Activated T-cell treated with anti-CD3 and anti-CD28 coated beads, Interleukin-2, amount 50 U/mL, for 72 hours (primary cell): ENCODE measurements at places on chromosomes 6 and 20.

- no peak for DNase-seq
These were observed 412.5 kb downstream of the GJA1 start for GRCh38 chr6:121847806-121848522.

DNA sequence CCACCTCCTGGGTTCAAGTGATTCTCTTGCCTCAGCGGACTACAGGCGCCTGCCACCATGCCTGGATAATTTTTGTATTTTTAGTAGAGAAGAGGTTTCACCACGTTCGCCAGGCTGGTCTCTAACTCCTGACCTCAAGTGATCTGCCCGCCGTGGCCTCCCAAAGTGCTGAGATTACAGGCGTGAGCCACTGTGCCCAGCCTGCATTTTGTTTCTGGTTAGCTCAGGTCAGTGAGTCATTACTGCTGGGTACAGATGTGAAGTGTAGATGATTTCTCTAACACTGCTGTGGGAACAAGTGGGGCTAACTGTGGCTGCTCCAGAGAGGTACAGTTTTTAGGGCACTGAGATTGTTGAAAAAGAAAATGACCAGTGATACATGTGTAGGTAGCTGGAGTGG, 188.6 kb downstream of the PRL start:
- DNase-seq: no peak

- DNase-seq: no peak
These were observed 55.7 kb upstream of the FRMD1 start for GRCh38 chr6:168134560-168135201.

- DNase-seq: no peak
These were observed 61.4 kb downstream of the CEBPB start for GRCh38 chr20:50251992-50252511.

- no peak for DNase-seq
These were observed 86.2 kb upstream of the F13A1 start for GRCh38 chr6:6406715-6407070.

DNA sequence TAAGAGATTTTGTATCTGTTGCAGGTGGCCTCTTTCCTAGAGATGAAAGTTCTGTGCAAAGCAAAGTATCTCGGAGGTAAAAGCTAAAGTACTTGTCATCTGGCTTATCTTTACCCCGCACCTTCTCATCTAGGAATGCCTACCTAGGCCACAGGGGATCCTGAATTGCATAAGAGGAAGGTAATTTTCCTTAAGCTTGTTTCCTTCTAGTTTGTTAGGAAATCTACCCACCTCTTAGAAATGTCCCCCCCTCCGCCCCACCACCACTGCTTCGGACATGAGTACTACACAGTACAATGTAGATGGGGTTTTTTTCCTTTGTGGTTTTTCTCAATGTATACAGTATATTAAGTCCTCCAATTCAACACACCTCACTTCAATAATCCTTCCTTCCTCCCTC, 21.5 kb downstream of the FOXC1 start:
- DNase-seq: no peak

- no peak for DNase-seq
These were observed 56.0 kb downstream of the KCNK5 start for GRCh38 chr6:39173270-39173669.

DNA sequence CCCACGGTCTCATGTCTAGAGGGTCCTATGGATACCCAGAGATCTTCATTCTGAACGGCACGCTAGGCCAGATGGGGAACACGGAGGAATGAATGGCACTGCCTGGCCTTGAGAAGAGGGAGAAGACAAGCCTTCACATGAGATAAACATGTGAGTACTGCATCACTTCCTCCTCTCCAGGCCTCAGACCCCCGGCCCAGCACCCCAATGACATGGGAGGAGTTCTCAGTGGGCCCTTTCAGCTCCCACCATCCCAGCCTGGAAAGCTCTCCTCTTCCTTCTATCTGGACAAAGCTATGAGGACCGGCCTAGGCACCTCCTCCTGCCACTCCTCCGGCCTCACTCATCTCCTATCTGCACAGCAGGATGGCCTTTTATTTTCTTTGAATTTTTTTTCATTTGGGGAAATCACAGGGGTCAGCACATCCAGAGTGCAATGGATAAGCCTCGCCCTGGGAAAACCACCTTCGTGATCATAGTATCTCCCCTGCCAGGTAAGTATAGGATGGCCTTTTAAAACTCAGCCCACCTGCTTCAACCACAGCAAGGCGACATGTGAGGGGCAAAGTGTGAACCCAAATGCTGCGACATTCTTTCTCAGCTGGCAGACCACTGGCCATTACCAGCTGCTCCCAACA, 39.2 kb upstream of the CDKN1A start:
- no peak for DNase-seq

DNA sequence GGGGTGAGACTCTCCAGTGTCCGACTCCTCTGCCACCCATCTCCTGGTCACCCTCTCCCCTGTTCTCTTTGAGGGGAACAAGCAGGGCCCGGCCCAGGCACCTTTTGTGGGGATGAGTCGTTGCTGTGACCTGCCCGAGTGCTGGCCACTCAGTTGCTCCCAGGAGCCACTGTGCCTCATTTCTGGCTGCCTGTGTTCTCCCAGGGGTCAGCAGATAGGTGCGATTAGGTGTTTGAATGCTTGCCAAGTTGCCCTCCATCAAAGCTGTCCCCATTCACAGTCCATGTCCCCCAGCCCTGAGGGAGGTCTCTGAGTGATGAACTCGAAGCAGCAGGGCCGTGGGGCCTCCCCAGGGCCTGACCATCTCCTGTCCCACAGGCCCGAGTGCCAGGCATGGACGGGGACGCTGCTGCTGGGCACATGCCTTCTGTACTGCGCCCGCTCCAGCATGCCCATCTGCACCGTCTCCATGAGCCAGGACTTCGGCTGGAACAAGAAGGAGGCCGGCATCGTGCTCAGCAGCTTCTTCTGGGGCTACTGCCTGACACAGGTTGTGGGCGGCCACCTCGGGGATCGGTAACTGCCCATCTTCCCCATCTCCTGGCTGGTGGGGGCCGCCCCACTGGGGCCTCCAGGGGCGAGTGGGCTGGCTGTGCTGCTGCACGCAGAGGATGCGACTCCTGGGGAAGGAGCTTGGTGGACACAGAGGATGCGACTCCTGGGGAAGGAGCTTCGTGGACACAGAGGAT, 4.1 kb downstream of the SLC17A9 start:
- no peak for DNase-seq

DNA sequence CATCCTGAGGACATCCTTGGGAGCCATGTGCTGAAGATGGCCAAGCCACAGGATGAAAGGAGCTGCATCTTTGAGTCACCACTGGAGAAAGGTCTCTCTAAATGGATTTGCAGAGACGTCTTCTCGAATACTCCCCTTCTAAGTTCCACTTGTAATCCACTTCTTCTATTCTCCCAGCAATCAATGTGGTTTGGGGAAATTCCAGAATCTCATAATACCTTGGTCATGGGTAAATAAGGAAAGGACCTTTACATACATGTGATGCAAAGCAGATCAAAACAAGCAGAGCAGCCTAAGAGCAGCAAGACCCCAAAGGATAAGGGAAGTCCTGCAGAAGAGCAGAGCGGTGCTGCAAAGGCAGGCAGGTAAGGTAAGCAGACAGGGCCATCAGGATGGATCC, 35.3 kb downstream of the TRIM38 start:
- no peak for DNase-seq

DNA sequence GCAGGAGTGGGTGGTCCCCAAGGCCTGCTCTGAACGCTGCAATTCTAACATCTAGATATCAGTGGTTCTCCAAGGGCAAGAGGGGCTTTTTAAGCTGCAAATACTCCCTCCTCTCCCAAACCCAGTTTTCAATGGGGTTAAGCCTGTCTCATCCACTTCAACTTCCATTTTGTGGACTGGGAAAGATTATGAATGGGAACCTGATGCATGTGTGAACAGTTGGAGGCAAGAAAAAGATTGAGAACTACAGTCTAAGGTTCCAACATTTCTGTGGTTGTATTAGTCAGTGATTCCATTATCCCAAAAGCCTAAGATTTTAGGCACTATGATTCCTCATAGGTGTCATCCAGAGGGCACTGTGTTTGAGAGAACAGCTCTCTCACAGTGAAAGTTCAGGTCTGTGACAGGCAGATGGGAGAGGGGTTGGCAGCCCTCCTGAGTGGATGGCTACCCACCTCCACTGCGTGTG, 53.7 kb downstream of the HNF4A start:
- no peak for DNase-seq
